Ureter (tissue), 1 donor: ENCODE measurements at places on chromosomes 6 and 20. TPM values are rescaled to one million over a fixed set of nuclear protein-coding genes. Genes with fewer than 3 reads are reported as not detected.

DNA sequence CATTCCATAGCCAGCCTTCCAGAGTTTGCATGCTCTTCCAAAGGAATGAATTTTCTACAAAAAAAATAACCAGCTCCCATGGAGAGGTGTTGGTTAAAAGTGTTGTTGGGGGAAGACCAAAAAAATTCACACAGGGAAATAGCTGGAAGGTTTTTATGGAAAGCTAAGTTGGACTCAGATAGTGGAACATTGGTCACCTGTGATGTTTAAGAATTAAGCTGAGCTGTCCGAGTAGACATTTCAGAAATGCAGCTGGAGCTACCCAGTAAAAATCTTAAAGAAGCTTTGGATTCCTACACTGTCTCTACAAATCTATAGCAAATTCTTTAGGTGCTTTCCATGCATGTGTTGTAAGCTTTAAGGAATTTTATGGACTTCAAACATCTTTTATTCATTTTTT, 155.5 kb downstream of the THBS2 start:
- no peak for DNase-seq

DNA sequence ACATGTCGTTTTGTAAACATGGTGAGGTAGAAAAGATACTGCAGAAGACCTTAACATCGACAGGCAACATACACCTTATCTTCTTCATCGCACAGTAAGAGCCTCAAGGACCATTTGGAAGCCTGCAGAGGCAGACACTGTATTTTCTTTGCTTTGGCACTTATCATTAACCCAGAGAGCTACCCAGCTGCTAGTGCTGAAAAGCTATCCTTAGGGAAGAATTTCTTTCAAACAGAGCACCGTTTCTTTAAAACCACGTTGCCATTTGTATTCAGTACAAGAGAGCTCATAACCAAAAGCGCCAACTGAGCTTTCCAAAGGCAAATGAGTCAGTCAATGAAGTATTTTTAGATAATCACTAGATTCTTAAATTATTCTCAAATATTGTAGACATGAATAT, 306.6 kb downstream of the EPM2A start:
- no peak for DNase-seq

The IRAK1BP1 gene
- total RNA-seq = 8.0 TPM

DNA sequence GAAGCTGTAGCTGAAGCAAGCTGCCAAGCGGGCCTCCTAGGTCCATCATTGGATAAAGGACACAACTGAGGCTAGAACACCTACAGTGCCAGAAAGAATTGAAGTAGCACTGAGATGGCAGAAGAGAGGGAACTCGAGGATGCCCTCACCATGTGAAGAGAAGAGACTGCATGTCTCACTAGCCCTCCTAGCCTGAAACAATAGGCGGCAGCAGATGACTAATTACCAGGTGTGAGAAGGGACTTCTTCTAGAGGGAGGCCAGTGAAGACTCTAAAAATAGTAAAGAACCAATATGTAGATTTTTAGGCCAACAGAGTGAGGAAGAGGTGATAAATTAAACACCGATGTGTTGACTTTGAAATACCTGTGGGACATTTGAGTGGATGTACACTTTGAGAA, 50.3 kb downstream of the LGSN start:
- DNase-seq = no peak
